ENCODE measurements at places on chromosomes 2 and 18. TPM values are rescaled to one million over a fixed set of nuclear protein-coding genes. Genes with fewer than 3 reads are reported as not detected.

- DNase-seq, result no peak
Observed at GRCh38 chr18:55386545-55386944, 201.4 kb downstream of the TCF4 start.

GRCh38 chr18:76264876-76265250 lies 230.2 kb downstream of the ZNF516 start:
- no peak for DNase-seq

GRCh38 chr18:13409026-13409425 lies 190.5 kb downstream of the LDLRAD4 start:
- no peak for DNase-seq

GRCh38 chr2:37649518-37649917 lies 21.9 kb downstream of the CDC42EP3 start:
- DNase-seq, result no peak

- DNase-seq, result no peak
Observed at GRCh38 chr18:57845605-57846074, 42.5 kb upstream of the ATP8B1 start.

The ARHGAP28 gene
- total RNA-seq, result 15.5 TPM

The ACMSD gene
- not detected for total RNA-seq
